ENCODE measurements at places on chromosomes 2 and 18.
A peak's percentile ranks its signal among the peaks of the same experiment; 100 is the strongest.

DNA sequence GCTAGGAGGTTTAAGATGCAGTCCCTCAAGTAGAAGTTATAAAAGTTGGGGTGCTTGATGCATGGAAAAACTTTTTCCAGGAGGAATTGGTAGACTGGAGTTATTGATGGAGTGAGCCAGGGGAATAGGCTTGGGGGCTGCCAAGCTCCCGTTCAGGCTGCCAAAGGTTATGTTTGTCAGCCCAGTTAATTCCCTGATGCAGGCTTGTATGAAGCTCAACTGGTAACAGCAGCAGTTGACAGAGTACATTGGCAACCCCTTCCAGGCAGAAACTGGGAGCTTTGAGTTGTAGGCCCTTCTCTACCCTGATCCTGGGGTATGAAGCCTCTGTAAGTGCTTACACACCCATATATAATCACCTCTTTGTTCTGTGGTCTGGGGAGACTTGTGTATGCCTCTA is 16.2 kb downstream of the CCDC150 start:
- DNase-seq: no peak

DNA sequence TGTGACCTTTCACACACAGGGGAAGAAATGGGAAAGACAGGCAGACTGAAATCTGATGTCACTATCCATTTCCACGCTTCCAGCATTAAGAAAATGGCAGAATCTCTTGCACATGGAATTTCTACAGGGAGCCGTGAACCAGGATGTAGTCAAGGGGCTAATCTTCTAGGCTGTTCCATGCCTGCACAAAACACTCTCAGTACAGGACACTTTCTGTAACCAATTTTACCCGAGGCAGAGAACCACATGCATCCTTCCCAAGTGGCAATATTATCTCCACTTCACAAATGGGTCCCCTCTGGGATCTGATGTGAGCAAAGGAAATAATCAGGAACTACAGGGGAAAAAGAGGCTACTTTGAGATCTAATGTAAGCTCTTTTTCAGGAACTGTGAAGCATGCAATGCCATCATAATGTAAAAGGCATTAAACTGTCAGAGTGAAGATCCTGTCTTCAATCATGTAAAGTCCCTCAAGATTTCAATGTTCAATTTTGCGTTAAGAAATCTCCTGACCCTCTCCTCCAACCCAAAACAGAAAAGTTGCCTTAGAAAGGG is 236.9 kb downstream of the RBM43 start:
- no peak for DNase-seq

- no peak for DNase-seq
Observed at GRCh38 chr18:46856973-46857372, 60.3 kb downstream of the PIAS2 start.

- DNase-seq: no peak
Observed at GRCh38 chr2:130371723-130372054, 15.8 kb downstream of the PTPN18 start.

DNA sequence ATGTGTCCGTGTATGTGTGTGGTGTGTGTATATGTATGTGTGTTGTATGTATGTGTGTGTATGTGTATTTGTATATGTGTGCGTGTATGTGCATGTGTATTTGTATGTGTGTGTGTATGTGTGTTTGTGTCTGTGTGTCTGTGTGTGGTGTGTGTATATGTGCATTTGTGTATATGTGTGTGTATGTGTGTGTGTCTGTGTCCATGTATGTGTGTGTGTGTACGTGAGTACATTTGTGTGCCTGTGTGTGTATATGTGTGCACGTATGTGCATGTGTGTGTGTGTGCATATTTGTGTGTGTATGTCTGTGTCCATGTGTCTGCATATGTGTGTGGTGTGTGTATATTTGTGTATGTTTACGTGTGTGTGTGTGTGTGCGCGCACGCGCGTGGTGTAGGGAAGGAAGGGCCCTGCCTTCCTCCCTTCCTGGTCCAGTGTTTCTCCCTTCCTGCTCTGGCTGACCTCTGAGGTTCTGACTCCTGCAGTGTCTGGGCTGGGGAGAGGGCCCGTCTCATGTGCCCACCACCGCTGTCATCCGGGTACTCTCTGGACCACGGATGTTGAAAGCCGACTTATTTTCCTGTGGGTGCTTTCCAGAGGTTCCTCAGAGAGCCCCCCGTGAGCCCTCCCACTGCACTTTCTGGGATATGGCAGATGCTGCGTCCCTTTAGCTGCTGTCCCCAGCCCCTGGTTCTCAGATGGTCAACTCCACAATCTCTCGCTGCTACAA is 209.5 kb downstream of the DYSF start:
- no peak for DNase-seq

DNA sequence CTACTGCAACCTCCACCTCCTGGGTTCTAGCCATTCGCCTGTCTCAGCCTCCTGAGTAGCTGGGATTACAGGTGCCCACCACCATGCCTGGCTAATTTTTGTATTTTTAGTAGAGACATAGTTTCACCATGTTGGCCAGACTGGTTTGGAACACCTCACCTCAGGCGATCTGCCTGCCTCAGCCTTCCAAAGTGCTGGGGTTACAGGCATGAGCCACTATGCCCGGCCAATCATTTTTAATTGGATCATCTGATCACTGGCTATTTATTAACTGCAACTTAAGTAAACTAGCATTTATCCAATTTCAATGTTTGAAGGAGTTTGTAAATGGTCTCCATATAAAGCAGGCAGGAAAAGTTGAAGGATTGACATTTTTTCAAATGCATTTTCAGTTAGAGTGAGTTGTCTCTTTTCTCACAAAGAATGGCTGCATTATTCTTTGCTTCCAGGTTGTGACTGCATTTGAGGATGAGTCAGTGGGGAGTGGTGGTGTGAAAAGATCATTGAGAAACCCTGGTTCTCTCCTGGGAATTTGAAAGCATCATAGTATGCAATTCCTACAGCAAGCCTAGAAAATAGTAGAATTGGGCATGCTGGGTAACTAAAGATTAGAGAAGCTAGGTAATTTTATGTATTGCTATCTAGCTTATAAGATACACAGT is 431.1 kb upstream of the ZEB2 start:
- DNase-seq: peak; percentile 86

GRCh38 chr2:20369366-20369765 is 18.7 kb upstream of the PUM2 start:
- no peak for DNase-seq

GRCh38 chr18:59514203-59514602 is 155.1 kb upstream of the LMAN1 start:
- DNase-seq: no peak

- no peak for DNase-seq
Observed at GRCh38 chr2:6314218-6314960, 551.3 kb downstream of the CMPK2 start.

GRCh38 chr18:50638884-50639420 is 79.1 kb downstream of the MAPK4 start:
- no peak for DNase-seq

DNA sequence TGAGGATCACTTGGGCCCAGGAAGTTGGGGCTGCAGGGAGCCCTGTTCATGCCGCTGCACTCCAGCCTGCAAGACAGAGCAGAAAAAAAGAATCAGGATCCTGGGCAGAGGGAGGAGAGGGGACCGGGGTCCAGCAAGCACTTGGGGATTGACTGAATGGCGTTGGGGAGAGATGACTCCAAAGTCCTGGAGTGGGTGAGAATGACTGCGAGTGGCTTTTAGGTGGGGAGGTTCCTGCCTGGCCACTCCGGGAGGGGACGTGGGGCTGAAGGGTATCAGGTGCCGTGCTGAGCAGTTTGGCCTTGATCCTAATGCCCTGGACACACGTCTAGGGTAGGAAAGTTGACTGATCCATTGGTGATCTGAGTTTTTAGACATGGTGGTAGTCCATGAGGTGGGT is 3.5 kb upstream of the NFATC1 start:
- DNase-seq: no peak

GRCh38 chr2:25204190-25204838 is 35.9 kb upstream of the POMC start:
- no peak for DNase-seq

- DNase-seq: no peak
Observed at GRCh38 chr2:26170795-26171194, 2.1 kb upstream of the GAREM2 start.

GRCh38 chr2:182822733-182823132 is 43.7 kb downstream of the FRZB start:
- DNase-seq: no peak

GRCh38 chr2:232941912-232942594 is 71.0 kb downstream of the NGEF start:
- peak; percentile 42 for DNase-seq

DNA sequence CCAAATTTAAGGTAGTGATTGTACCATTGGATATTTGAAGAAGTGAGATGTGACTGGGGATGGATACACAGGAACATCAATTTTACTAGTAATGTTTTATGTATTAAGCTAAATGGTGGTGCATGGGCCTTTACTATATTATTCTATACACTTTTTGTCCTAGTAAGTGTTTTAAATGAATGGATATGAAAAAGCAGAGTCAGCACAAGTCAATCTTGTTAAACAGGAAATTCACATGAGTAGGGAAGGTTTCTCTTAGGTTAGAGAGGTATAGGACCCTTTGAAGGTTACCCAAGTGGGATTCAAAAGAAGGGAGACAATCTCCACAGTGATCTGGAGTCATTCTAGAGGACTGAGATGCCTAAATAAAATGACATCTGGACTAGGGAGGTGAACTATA is 71.8 kb upstream of the NCKAP5 start:
- DNase-seq: no peak

- no peak for DNase-seq
Observed at GRCh38 chr18:11256251-11256650, 106.9 kb upstream of the PIEZO2 start.

DNA sequence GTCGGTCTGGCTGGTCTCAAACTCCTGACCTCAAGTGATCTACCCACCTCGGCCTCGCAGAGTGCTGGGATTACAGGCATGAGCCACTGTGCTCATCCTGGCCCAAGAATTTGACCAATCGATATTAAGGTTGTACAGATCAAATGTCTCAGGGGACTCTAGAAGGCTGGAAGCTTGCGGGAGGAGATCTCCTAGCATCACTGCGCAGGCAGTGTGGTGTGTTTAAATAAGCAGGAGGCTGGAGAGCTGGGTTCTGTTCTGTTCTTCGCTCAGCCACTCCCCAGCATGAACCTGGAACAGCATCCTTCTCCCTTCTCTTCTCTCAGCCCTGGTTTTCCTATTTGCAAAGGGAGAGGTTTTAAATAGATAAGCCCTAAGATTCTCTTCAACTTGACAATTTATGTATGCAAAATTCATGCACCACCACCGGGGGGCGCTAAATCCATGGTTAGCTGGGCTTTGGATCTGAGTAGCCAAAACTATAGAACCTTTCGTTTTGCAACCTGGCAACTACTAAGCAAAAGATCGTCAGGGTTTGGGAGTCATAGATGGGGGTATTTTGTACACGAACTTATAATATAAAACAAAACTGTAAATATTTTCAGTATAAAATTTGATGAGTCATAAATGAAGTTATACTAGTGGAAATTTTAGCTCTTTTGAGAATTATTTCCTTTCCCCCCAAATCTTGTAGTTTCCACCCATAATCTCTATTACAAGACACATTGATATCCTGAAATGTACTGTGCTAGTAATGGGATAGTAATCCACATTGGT is 60.6 kb downstream of the SLC16A14 start:
- peak; percentile 51 for DNase-seq

DNA sequence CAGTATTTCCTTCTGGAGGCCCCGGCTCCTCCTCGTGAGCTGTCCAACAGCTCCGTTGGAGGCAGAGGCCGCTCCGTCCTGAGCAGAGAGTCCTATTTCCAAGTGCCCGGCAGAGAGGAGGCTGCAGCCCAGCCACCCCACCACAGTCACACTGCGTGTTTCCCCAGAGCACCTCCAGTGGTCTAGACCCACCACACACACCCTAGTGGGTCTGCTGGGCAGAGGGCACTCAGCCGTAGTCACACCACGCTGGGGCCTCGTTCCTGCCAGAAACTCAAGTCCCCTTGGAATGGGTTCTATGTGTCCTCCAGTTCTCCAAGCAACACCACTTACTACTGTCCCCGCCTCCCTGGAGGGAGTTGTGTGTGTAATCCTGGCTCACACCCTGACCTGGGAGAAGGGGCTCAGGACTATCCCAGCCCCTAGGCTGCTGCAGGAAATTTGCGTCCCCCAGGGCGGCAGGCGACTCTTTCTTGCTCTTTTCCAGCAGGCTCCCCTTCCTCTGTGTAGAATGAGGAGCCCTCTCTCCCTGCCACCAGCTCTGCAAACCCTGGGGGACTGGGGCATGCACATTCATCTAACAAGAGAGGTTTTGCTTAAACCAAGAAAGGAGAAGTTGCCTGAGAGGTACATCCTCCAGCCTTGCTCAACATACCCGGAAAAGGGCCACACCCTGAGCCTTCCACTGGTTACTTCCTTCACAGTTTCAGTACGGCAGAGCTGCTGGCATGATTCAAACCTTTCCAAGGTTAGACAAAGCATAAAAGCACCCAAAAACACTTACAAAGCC is 114.1 kb downstream of the NDUFA10 start:
- no peak for DNase-seq

DNA sequence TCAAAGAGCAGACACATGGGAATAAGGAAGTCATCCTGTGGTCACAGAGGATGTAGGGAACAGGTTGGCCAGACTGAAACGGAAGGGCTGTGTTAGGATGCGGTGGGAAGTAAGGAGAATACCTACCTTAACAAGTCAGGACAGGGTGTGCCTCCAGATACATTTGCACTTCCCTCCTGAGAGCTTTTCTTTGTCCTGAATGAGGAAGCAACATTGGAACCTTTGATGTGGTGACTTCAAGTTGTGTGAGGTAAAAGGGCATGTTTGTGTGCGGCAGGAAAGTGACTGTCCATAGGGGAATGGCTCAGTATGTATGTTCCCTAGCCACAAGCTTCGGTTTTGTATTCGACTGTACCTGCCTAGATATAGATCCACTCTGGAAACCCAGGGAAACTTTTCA is 24.9 kb upstream of the LRRTM1 start:
- no peak for DNase-seq

DNA sequence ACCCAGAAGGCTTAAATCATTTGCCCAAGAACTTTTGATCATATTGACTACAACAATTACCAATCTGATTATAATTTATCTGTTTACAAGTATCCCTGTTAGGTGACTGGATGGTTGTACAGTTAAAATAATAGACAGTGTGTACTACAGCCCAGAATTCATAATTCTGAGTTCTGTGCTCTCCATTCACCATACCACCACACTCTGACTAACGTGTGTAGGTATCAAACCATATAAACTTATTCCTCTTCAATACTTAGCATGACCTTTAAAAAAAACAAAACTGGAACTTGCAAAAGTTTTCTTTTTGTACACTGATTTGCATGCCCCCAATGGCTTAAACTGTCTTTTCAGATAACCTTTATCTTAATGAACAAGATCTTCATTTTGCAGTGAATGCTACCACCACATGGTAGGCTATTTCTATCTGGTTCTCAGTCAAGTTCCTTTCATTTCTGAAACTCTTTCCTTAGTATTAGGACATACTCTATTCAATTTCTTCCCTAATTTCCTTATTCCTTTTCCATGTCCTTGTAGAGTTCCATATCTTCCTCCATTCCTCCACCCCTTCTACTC is 50.9 kb downstream of the SOS1 start:
- no peak for DNase-seq

- DNase-seq: no peak
Observed at GRCh38 chr2:155839991-155840390, 492.5 kb downstream of the NR4A2 start.

- DNase-seq: no peak
Observed at GRCh38 chr2:142841788-142842187, 35.7 kb upstream of the KYNU start.

GRCh38 chr2:224151161-224151560 is 112.1 kb upstream of the SERPINE2 start:
- DNase-seq: no peak

All from foreskin keratinocyte (primary cell).